ENCODE measurements at places on chromosomes 7 and 10.

DNA sequence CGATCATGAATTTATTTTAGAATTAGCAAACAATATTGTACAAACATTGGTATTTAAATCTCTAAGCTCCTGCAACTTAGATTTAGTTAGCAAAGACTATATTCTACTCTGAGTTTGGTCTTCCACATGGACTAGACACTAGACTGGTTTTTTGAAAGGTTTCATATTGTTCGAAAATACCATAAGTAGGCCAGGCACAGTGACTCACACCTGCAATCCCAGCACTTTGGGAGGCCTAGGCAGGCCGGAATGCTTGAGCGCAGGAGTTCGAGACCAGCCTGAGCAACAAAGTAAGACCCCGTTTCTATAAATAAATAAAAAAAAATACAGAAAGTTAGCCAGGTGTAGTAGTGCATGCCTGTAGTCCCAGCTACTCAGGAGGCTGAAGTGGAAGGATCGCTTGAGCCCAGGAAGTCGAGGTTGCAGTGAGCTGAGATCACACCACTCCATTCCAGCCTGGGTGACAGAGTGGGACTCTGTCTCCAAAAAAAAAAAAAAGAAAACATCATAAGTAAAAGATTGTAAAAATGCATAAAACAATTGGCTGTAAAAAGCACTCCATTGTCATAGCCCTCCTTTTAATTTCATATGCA lies 73.1 kb downstream of the ABCC2 start:
- DNase-seq, result no peak

DNA sequence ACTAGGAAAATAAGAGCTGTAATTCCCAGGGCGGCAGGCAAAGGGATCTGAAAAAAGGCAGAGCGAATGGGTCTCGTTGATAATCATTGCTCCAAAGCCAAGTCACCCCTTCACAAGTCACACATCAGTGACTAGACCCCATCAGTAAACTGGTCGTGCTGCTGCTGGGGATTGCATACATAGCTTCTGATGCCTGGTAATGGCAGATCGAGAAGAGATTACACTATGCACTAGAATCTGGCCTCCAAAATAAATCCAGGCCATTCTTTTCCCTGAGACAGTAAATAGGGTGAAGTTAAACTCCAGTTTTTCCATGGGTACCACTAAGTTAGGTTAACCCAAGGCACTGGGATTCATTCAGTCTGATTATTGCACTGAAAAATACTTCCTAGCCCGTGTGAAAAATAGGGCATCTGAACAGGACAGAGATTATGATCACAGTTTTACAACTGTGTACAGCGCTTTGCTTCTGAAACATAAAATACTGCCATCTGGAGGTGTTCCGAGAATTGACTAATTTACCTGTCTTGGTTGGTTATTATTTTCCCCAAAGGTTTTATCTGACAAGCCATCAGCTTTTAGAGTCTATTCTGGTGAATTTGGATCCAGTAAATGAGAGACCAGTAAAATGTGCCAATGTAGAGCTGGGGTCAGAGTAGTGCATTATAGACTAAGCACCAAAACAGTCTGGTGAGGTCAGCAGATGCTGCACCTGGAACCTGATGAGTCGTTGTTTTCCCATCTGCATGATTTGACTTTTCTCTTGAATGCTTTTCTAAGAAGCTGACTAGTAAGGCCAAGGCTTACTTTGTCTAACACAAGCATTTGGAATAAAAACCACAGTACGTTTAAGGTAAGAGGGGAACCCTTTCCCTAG lies 82.9 kb upstream of the AFAP1L2 start:
- peak; percentile 18 for DNase-seq

GRCh38 chr7:106583100-106583499 lies 77.9 kb downstream of the CCDC71L start:
- no peak for DNase-seq

DNA sequence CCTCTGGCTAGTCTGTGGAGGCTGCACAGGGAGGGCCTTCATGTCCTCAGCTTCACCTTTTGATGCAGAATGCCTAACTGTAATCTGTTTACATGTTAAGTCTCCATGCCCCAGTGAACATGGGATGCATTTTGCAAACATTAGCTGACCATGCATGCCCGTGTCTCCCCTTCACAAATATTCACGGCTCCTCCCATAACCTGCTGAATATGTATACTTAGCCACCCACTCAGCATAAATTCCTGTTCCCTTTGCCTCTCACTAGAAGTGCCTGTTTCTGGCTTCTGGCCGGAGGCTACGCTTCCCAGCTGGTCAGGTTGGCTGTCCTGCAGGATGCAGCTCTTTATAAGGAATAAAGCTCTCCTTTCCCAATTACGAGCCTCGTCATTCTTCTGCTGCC lies 552.7 kb downstream of the DNAJB6 start:
- DNase-seq, result no peak

DNA sequence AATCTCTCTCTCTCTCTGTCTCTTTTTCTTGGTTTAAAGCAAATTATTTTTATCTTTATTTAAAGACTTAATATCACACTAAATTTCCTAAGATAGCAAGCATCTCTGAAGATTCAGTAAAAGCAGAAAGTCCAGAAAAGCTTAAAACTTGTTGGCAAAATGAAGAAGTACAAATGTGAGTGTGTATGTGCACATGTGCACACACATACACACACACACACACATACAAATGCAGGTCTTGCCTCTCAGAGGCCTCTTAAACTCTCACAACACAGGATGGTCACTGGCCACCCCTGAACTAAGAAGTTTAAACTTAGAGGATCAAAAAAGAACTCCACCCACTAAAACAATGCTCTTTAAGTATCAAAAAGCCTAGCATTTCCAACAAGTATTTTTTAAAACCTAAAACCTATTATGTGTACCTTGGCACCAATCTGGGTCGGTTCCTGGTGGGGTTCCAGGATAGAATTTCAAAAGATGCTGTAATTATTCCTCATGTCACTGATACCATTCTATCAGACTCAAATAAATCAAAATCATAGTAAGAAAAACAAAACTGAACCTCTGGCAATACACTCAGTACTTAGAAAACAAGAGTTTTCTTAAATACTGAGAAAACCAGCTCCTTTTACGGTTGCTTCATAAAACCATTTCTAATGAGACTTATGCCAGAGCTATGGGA lies 55.0 kb downstream of the SORBS1 start:
- DNase-seq, result peak; percentile 36
